ENCODE measurements at places on chromosomes 6 and 20.

DNA sequence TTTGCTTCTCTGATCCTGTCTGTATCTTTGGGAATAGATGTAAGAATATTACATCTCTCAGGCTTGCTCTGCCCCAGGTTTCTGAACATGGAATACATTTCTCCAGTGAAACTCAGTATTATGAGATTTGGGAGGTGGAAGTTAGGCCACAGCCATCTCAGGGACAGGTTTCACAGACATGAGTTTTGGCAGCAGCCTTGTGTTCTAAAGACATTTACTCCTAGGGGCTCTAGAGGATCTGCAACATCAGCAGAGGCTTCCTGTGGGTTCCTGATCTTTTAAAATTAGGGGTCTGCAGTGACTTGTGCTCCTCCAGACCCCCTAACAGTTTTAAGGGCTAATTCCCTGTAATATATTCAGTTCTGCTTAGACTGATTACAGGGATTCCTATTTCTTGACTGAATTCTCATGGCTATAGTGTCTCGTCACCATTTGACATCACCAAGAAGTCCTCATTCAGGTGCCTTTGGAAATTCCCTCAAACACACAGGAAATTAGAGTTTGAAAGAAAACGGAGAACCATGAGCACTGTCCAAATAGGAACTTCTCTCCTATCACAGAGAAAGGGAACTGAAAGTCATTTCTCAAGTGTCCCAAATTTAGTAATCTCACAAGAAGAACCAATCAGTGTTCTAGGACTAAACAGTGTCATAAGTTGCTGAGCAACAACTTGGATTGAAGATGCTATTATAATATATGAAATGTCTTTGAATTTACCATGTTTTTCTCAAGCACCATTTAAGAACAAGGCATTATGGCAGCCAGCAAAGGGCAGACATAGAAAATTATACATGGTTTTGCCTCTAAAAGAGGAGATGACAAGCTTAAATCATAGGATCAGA, 2.5 kb upstream of the HLA-DRA start:
- DNase-seq, result no peak

DNA sequence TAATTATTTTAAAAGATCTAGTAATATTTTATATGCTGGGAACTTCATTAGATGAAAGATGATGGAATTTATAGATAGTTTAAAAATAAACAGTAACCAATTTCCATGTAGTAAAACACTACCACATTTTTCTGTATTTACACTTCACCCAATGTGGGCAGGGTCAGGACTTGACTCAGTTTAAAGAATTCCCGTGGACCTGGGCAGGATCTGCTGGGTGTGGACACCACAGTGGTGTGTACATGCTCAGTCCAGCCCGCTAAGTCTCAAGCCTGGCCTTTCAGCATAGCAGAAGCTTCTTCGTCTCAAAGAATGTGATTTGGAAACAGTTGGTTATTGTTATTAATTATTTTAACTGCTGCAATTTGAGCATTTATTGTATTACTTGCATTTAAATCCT, 364.2 kb downstream of the SYNE1 start:
- DNase-seq, result no peak

- no peak for DNase-seq
Observed at GRCh38 chr6:11604215-11604614, 66.7 kb downstream of the TMEM170B start.

GRCh38 chr6:70616728-70617260, 50.1 kb downstream of the SDHAF4 start:
- no peak for DNase-seq

DNA sequence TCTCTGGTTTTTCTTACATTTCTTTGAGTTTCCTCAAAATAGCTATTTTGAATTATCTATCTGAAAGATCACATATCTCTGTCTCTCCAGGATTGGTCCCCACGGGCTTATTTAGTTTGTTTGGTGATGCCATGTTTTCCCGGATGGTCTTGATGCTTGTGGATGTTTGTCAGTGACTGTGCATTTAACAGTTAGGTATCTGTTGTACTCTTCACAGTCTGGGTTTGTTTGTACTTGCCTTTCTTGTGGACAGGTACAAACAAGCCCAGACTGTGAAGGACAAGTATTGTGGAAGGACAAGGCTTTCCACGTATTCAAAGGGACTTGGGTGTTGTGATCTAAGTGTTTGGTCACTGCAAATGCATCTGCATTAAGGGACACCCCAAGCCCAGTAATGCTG, 49.9 kb upstream of the TOP1 start:
- DNase-seq, result no peak

GRCh38 chr6:1716396-1716795, 106.7 kb downstream of the FOXC1 start:
- DNase-seq, result no peak

GRCh38 chr20:40582531-40582930, 106.5 kb downstream of the MAFB start:
- DNase-seq, result no peak

- DNase-seq, result no peak
Observed at GRCh38 chr20:60810561-60810960, 441.5 kb upstream of the CDH4 start.

- DNase-seq, result peak; percentile 88
Observed at GRCh38 chr6:37222125-37222967, 35.2 kb upstream of the TBC1D22B start.

DNA sequence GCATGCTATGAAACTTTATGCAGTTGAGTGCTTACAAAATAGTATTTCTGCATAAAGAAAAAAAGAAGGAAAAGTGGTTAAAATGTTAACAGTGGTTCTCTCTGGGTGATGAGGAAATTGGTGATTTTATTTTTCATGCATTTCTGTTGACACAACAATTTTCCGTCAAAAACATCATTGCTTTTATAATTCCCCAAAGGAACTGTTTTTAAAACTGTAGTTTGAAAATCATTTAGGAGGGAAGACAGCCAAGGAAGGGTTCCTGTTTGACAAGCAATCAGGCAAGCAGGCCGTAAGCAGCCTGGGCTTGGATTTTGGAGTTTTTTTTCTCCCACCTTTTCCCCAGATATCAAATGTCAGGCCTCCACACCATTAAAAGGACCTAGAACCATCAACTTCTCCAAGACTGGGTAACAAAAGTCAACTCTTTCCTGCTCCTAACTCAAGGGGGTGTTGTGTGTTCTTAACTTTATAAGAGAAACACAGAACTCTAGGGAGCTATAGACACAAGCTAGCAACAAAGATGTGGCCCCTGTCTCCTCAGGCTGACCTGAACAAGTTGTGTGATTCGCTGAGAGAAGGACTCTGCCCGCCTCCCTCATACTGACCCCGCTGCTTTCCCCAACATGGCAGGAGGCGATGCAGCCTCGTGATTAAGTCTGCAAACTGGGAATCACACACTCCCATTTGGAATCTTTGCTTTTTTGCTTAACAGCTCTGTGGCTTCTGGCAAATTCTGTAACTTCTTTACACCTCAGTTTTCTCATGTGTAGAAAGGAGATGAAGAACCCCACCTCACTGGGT, 146.6 kb downstream of the BCAS1 start:
- no peak for DNase-seq

- no peak for DNase-seq
Observed at GRCh38 chr20:34350095-34350494, 13.0 kb upstream of the ITCH start.

GRCh38 chr20:57582432-57583288, 21.8 kb downstream of the PCK1 start:
- peak; percentile 61 for DNase-seq

DNA sequence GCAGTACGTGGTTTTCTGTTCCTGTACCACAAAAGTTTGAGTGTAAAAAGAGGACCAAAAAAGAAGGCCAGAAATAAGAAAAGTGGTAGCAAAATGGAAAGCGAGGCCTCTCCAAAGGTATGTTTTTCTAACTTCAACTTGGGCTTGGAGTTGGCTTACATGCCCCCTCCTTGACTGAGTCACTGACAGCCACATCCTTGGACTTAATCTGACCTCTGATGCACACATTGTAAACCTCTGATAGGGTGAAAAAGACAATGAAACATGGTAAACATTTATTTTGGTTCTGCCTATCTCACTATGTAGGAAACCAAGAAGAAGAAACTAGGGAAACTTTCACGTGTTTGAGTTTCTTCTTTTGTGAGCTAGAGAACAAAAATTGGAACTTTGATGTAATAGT, 503.2 kb upstream of the ID4 start:
- no peak for DNase-seq

DNA sequence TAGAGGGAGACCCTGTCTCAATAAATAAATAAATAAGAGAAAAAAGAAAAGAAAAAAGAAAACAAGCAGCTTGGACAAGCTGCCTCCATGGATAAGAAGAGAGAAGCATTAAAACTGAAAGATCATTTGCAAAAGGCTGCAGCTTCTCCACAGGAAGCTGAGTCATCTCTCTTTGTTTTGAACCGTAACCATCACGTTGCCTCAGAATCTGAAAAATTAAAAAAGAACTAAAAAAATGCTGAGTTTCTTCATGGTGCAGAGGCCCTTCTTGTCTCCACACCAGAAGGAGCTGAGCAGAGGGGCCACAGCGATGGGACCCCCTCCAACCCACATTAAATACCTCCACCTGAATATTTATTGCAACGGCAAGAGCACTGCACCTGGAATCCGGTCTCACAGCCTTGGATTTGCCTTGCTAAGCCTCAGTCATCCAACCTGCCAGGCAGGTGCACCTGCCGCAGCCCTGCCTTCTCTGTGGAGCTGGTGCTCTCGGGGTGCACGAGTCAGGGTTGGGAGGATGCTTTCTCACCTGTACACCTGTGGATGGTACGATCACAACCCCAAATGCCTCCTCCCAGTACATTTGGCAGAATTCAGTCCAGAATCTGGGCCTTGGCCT, 28.1 kb downstream of the TOX2 start:
- DNase-seq, result no peak

- no peak for DNase-seq
Observed at GRCh38 chr20:5949943-5950270, 426 bp downstream of the TRMT6 start.

- no peak for DNase-seq
Observed at GRCh38 chr20:25064561-25065071, 6.7 kb upstream of the ACSS1 start.

- no peak for DNase-seq
Observed at GRCh38 chr20:2576317-2576727, 39.9 kb downstream of the TMC2 start.

DNA sequence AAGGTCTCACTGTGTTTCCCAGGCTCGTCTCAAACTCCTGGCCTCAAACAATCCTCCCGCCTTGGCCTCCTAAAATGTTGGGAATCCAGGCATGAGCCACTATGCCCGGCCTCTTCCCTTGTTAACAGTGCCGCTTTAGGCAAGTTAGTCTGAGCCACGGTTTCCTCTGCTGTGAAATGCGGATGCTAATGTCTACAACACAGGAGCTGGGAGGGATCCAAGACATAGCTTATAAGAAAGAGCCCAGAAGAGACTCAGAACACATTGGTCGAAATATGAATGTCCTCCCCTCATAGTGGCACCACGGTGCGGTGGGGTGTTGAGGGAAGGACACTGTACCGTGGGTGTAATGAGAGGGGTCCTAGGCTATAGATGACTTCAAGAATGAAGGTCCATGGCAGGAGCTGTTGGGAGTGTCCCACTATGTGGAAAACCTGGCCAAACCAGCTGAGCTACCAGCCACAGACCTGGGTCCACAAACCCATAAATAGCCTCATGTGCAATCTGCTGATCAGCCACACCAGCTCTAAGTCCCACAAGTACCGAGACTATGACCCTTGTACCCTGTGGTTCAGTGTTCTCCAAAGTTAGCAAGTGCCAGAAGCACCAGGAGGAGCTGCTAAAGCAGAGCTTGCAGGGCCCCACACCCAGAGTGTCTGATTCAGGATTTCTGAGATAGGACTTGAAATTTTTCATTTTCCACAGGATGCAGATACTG, 57.8 kb upstream of the ZFAND3 start:
- DNase-seq, result no peak

DNA sequence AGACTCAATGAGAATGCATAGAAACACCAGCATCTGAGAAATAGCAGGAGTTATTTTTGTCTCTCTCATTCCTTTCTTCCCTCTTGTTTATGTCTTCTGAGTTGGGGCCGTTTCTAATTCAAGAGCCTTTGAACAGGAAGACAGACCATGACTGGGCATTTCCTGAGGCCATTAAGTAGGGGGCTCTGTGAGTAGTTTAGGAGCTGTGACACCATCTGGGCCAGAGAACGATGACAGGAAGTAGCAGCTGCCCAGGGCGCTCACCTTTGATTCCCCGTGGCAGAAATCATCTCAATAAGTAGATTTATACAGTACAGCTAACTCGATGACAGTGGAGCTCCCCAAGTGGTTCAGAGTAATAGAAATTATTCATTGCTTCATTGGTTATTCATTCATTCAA, 298.4 kb upstream of the PLN start:
- DNase-seq, result peak; percentile 20

DNA sequence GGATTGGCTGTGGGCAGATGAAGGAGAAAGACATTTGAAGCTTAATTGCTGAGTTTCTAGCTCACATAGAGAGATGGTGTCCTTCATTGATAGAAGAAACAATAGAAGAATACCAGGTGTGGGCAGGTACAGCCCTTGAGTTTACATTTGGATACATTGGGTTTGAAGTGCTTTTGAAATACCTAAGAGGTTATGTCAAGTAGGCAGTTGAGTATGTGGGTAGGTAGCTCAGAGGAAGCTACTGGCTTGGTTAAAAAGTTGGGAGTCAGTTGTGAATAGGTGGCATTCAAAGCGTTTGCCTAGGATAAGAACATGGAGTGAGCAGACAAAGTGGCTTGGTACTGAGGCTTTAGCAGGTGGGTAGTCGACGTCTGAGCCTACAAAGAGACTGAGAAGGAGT, 25.0 kb downstream of the NDUFAF5 start:
- no peak for DNase-seq

- no peak for DNase-seq
Observed at GRCh38 chr20:26354511-26354910, 657.9 kb upstream of the ZNF337 start.

DNA sequence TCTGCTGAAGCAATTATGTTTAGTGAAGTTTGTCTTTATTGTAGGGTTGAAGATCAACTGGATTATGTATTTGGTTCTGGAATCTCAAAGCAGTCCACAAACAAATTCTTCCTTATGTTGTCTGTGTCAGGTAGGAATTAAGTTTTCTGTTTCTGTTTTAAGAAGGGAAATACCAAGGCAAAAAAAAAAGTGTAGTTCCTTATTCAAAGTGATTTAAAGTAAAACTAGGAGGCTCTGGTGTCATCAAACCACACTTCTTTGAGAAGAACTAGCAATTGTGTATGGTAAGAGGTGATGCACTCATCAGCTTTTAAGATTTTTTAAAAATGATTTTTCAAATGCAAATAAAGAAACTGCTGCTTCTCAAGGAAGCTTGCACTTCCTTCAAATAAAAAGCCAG, 1.9 kb downstream of the FAM135A start:
- no peak for DNase-seq

- DNase-seq, result no peak
Observed at GRCh38 chr20:50385733-50386640, 124.2 kb upstream of the PTPN1 start.

GRCh38 chr20:21808863-21809664, 103.6 kb downstream of the PAX1 start:
- peak; percentile 79 for DNase-seq
